CD8-positive, alpha-beta memory T cell (primary cell): ENCODE measurements at places on chromosomes 5 and 9. TPM values are rescaled to one million over a fixed set of nuclear protein-coding genes. Genes with fewer than 3 reads are reported as not detected.

The EPB41L4B gene
- total RNA-seq: 0.44 TPM

GRCh38 chr9:132935026-132935425, 9.4 kb downstream of the TSC1 start:
- no peak for DNase-seq

GRCh38 chr5:61052882-61053281, 107.9 kb downstream of the NDUFAF2 start:
- no peak for DNase-seq

GRCh38 chr9:35529161-35529823, 39.4 kb downstream of the RUSC2 start:
- no peak for DNase-seq
